ENCODE measurements at places on chromosomes 16 and 17. TPM values are rescaled to one million over a fixed set of nuclear protein-coding genes. Genes with fewer than 3 reads are reported as not detected.
A peak's percentile ranks its signal among the peaks of the same experiment; 100 is the strongest.

The MYH11 gene
- 10.3 TPM for polyA plus RNA-seq

The RNF43 gene
- 0.09 TPM for polyA plus RNA-seq

The PRCD gene
- polyA plus RNA-seq = 4.8 TPM

The ATF7IP2 gene
- polyA plus RNA-seq = 5.5 TPM

The WNK4 gene
- 0.43 TPM for polyA plus RNA-seq

The KIF2B gene
- not detected for polyA plus RNA-seq

The CDRT15 gene
- 1.4 TPM for polyA plus RNA-seq

The STH gene
- polyA plus RNA-seq = not detected

GRCh38 chr16:30010844-30011713 lies at the start of gene DOC2A:
TSS of gene DOC2A (minus strand) at chr16:30011027. CDS start at chr16:30010222, 805 bp downstream.
- no peak for DNase-seq

GRCh38 chr17:76156662-76156991 lies 15.6 kb upstream of the FOXJ1 start:
- no peak for DNase-seq

DNA sequence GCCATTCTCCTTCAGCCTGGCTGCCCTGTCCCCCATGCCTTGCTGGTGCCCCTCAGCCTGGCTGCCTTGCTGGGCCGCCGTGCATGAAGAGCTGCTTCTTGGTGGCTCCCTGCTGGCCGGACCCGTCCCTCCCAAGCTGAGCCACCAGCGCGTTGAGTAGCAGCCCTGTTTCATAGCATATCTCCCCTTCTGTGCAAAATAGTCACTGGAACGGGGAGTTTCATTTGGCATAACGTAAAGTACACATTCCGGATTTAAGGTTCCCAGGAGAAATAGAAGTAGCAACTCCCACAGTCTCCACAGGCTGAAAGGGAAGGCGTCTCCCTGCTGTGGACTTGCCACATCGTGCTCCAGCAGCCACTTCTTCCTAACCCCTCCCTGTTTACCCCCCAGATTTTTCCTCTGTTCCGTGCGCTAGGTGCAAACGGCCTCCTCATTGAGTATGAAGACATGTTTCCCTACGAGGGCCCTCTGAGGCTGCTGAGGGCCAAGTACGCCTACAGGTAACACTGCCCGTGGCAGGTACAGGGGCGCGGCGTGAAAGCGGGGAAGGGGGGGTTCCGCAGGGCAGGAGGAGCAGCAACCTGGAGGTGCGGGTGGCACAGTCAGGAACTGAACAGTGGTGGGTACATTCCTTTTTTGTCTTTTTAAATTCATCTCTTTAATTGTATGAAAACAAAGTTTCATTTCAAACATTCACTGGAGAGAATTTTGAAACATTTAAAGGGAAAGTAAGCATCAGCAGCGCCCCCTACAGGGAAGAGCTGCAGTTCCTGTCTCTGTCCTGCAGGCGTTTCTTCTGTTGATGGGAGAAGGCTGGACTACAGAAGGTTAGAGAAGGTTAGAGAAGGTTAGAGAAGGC lies 5.8 kb upstream of the OGFOD3 start:
- no peak for DNase-seq

- DNase-seq = no peak
These were observed 11.4 kb downstream of the NDUFAF8 start for GRCh38 chr17:81250286-81251093.

DNA sequence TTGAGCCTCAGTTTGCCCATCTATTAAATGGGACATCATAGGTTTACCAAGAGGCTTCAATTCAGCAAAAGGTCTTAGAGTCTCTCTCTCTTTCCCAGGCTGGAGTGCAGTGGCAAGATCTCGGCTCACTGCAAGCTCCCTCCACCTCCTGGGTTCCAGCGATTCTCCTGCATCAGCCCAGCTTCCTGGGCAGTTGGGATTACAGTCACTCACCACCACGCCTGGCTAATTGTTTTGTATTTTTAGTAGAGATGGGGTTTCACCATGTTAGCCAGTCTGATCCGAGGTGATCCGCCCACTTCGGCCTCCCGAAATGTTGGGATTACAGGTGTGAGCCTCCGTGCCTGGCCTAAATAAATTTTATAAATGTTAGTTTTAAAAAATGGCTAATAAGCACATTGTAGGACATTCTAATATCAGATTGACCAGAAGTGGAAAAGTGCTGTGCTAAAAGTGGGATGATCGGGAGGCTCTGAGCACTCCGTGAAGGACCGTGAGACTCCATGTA lies 1.0 kb upstream of the NLRP1 start:
- no peak for DNase-seq

DNA sequence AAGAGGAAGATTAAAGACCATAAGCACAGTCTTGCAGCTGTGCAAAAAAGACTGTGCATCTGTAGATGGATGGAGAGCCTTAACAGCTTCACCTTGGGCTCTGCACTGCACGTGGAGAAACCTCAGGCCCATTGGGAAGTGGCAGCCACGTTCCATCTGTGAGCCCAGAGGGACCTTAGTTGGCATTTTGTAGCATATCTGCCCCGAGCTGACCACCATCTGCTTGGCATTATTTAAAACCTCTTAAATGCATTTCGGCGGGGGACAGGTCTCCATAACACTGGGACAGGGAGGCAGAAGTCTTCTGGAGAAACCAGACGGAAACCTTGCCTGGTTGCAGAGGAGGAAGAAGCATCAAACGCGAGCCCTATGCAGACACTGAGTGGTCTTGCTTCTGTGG lies 345.6 kb downstream of the CPPED1 start:
- DNase-seq = no peak

DNA sequence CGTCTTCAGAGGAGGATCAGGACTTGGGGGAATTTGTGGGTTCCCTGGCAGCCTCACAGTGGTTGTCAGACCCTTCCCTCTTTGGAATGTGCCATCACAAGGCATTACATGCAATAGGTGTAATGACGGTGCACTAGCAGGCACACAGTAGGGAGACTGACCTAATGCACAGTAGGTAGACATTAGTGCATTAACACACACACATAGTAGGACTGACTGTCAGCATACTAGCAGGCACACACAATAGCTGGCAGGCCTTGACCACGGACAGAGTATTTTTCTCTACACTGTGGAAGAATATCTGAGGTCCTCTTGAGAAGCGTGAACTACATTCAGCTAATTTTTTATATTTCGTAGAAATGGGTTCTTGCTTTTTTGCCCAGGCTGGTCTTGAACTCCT lies 10.9 kb upstream of the UBALD2 start:
- DNase-seq = no peak

DNA sequence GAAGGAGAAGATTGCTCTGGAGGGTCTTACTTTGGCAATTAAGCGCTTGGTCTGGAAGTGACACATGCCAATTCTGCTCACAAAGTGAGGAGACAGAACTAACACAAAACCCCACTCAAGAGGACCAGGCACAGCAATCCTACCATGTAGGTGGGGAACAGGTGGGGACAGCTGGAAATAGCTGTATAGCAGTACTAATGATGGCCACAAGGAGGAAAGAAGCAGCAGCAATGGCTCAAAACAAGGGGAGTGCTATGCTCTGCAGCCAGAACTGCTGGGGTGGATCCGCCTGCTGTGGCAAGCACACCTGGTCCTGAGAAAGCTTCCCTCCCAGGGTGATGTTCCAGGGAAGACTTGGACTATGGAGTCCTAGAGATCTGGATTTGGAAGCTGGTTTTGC lies 17.0 kb upstream of the TMEM132E start:
- no peak for DNase-seq

- no peak for DNase-seq
These were observed 6.9 kb downstream of the IGFBP4 start for GRCh38 chr17:40450175-40450574.

DNA sequence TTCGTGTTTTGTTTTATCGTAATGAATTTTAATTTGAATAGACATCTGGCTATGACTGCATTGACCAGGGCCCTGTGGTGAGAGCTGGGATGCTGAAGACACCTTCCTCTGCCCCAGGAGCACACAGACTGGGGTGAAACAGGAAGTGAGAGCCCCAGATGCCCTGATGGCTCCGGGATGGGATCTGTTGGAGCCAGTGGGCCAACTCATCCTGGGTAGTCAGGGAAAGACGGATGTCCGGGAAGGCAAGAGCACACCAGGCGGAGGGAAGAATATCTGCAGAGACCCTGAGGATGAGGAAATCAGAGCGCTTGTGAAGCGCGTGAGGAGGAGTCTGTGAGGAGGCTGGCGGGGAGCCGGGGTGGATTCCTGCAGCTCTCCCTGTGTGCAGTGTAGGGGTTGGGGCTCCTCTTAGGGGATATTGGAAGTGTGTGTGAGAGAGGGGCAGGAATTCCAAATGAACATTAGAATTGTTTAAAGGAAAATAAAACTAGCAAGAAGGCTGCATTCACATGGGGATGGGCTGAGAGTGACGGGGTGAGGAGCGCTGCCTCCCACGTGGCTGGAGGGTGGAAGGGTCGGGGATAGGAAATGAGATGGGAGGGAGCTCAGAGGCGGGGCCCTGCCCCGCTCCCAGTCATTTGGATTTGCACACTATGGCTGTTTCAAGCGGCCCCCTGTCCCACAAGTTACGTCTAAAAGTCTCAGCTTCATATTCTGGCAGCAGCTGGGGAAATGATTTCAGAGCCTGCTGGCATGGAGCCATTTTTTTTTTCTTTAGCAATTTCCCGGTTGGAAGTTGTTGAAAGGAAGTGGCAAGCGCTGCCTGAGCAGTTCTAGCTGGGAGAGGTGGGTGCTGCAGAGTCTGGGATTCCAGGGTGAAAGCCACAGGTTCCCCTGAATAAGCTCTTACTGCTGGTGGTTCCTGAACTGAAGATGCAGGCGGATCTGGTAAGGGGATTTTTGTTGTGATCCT lies 71.2 kb upstream of the LGALS9 start:
- DNase-seq = peak; percentile 79

GRCh38 chr16:27374804-27375425 lies 27.1 kb upstream of the IL21R start:
- DNase-seq = no peak

DNA sequence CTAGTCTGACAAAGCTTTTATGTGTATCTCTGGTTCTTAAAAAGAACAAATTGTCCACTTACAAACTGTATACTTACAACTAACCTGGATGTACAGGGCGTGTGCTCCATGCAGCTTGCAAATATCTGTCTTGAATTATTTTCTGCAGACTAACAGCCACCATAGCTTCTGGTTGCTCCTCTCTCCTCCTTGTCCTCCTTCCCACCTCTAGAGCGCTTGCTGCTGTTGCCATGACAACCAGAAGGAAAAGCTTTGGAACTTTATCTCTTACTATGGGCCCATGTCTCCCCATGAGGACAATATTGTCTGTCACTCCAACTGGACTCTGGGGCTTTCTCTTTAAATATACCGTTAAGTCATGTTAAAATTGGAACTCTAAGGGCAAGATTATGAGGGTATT lies 71.5 kb upstream of the DHX40 start:
- no peak for DNase-seq

Measured in forelimb muscle (tissue), 1 donor.